ENCODE measurements at places on chromosomes 2 and 18.

DNA sequence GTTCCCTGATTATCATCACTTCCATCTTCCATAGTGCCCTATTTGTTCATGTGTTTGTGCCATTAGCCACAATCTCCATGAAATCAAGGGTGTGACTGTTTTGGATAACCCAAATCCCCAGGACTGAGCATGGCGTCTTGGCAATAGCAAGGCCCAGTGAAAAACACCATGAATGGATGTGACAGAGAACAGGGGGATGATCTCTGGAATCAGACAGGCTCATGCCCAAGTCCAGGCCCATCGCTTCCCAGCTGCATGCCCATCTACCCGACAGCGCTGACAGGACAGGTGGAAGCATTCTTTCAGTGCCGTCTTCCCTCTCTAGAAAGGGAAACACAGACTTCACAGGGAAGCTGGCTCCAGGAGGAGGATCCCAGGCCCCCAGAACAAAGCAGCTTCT is 50.0 kb downstream of the HDLBP start:
- DNase-seq: no peak

DNA sequence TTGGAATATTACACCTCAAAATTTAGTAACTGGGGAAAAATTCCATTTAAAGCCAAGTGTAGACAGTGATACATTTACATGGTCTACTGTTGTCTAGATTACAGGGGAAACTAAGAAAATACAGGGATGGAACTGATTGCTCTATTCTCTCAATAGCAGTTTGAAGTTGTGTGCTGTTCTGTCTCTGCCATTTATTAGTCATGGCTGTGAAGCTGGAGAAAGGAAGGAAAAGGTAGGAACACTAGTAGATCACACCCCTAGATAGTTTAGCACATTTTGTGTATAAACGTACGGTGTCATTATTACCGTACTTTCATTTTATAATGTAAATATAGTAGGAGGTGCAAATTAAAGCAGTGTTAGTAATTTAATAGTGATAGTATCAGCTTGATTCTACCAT is 170.5 kb downstream of the PHLPP1 start:
- DNase-seq: no peak

DNA sequence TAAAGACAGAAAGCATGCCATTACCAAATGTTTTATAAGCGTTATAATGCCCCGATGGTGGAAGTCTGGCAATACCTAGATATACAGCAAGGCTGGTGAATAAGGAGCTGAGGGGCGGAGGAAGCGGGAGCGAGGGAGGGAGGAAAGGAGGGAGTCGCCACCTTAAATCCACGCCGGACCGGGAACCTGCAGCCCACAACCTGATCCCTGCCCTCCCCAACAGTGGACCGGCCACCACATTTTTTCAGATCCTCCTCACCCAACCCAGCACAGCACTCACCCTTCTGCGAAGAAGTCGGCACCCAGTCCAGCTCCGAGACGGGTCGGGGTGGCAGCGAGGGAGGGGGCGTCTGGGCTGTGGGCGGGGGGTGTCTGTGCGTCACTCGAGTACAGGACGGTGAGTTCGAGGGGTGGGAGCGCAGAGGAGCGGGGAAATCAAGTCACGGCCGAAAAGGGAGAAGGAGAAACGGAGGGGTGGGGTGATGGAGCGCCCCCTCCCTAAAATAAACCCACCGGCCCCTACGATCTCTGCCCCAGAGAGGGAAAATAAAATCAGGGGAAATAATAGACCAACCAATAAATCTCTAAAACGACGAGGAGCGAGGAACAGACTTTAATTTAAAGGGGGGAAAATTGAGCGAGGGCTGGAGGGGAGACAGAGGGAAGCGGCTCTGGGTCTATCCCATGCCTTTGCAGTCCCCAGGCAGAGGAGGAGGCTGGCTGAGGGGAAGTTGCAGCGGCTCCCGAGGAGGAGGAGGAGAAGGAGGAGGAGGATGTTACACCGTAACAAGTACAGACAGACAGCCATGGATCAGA is 96.5 kb upstream of the SERTAD2 start:
- DNase-seq: peak; percentile 29

- DNase-seq: no peak
These were observed 49.9 kb upstream of the SERPINB2 start for GRCh38 chr18:63837590-63837989.

- DNase-seq: no peak
These were observed 361.6 kb downstream of the SOX11 start for GRCh38 chr2:6053743-6054142.

- DNase-seq: no peak
These were observed 129.1 kb downstream of the NRP2 start for GRCh38 chr2:205811387-205811786.

GRCh38 chr18:75587131-75587530 is 159.6 kb upstream of the SMIM21 start:
- no peak for DNase-seq

- no peak for DNase-seq
These were observed 14.9 kb downstream of the ELMOD3 start for GRCh38 chr2:85369500-85369899.

DNA sequence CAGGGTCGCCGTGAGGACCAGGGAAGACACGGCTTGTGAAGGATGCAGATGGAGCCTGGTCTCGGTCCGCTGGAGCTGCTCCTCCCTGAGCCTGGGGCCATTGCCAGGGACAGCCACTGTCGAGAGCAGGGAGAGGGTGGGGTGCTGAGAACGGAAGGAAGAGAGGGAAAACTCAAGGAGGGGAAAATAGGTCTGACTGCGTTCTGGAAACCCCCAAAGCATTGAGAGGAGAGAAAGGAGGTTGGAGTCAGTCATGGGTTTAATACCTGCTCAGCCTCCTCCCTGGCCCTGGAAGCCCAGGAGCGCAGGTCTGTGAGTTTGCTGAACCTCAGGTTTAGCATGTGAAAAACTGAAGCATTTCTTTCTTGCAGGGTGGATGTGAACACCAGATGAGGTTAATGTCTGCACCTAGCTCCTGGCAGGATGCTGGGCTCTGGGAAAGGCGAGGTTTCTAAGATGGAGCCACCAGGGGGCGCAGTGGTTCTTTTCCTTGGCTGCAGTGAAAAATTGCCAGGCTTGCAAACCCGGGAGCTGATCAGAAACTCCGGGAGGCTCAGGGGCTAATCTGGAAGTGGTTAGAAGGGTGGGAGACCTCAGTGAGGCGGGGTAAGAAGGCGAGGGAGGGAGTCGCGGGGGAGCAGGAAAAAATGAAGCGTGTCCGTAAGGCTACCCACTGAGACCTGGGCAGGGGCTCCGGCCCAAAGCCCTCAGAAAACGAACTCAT is 33.6 kb upstream of the RNF149 start:
- DNase-seq: peak; percentile 42

DNA sequence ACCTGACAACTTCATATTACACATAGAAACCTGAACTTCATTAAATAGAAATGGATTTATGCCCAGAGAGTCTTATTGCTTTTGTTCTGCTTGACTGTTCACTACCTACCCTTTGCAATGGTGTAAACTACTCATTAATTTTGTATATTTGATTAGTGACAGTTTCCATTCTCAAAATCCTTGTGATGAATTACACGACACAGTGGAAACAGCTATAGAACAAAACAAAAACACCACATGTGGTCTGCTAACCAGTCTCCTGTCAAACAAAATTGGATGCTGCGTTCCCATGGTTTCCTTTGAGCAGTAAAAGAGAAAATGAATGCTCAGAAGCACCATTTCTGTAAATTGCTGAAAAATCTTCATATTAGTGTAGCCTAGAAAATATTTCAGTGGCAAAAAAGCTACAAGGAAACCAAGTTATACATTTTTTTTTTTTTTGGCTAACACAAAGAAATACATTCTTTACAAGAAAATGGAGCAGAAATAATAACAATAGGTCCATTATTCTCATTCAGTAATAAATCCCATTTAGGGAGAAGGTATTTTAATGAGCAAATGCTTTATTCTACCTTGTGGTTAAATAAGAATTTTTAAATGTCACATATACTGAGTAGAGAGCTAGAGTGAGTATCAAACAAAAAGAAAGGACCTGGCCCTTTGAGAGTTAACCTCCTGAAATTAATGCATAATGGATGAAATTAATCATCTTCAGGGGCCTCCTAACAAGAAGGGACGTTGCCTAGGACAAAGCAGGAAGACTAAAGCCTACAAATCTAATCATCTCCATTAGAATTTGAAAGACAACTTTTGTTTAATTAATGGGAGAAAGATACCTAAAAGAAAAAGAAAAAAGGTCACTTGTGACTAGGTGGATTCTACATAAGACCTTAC is 355.1 kb upstream of the ZC3H15 start:
- no peak for DNase-seq

DNA sequence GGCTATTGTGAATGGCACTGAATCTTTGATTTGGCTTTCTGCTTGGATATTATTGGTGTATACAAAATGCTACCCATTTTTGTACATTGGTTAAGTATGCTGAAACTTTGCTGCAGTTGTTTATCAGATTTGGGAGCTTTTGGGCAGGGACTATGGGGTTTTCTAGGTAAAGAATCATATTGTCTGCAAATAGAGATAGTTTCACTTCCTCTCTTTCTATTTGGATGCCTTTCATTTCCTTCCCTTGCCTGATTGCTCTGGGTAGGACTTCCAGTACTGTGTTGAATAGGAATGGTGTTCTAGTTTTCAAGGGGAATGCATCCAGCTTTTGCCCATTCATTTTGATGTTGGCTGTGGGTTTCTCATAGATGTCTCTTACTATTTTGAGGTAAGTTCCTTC is 489.1 kb upstream of the LRATD1 start:
- no peak for DNase-seq

GRCh38 chr18:60671021-60671420 is 298.4 kb upstream of the MC4R start:
- no peak for DNase-seq

DNA sequence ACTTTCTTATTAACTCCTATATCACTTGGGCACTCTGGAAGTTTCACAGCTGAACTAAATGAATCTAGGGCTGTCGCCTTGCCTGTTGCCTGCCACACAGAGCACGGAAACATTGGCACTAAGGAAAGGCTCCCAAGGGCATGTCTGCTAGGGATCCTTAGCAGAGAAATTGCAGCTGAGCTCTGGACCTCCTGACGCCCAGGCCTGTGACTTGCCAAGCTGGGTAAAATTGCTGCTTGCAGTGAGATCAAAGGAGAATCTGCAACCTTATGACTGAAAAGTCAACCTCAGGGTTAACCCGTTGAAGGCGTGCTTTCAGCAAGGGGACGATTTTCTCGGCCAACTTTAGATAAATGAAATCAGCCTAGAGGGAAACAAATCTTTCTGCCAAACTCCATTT is 189.8 kb downstream of the NCK2 start:
- DNase-seq: peak; percentile 32

DNA sequence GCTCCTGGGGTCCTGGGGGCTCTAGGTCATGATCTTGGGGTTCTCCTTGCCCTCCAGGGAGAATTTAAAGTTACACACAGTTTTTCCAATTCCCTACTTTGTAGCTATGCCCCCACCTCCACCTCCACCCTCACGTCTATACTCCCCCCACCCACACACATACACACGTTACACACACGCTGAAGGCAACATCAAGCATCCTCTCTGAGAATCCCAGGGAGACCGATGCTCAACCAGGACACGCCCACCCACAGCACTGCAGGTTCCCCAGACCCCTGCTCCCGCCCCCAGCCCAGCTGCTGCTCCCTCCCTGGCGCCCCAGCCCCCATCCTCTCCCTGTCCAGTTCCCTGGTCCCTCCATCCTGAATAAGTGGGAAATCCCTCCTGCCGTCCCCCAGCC is 6.4 kb upstream of the TNS1 start:
- no peak for DNase-seq

- no peak for DNase-seq
These were observed 10.9 kb upstream of the TEX261 start for GRCh38 chr2:71005271-71006202.

DNA sequence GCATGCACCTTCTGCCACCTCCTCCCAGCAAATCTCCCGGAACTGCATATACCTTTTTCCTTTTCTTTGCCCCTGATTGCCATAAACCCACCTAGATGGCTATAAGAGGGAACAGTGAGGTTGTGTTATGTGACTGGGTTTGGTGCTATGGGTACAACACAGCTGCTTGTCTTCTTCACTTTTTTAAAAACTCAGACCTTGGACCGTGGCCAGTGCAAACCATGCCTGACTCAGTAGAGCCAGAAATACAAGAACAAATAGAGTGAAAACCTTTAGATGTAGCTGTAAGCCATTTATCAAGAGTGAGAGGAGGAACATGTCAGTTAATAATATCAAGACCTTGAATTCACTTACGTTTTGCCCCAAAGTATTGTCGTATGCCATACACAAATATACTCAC is 267.4 kb upstream of the CHAC2 start:
- DNase-seq: no peak

Data from T-helper 2 cell treated with Interferon-gamma antibody and Interleukin-4, amounts not matched to agents 5 μg/mL and 100 μg/mL, for 36 hours (primary cell).